ENCODE measurements at places on chromosomes 1 and 21.
A peak's percentile ranks its signal among the peaks of the same experiment; 100 is the strongest.

DNA sequence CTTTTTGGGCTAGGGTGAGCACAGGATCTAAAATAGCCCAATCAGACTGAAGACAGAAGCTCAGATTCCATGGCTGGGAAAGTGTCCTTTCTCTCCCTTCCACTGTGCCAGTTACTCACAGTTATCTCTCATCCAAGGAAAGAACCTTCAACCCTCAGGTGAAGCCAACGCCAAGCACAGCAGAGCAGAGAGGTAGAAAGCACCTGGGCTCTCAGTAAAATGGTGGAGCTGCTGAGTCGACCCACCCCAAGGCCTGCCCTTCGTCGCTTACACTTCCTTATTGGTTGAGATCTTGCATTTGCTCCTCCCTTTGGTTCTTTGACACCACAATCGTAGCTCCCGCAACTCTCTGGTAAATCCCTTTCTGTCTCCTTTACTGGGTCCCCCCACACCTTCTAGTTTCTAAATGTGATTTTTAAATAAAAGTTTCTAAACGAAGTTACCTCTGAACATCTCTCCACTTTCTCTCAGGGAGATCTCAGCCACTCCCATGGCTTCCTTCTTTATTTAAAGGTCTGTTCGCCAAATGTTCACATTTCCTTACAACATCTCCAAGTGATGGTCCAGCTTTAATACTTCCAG is 27.5 kb upstream of the SLC30A1 start:
- DNase-seq = peak; percentile 75

GRCh38 chr1:55993646-55994318 is 585.6 kb downstream of the PLPP3 start:
- DNase-seq = no peak

DNA sequence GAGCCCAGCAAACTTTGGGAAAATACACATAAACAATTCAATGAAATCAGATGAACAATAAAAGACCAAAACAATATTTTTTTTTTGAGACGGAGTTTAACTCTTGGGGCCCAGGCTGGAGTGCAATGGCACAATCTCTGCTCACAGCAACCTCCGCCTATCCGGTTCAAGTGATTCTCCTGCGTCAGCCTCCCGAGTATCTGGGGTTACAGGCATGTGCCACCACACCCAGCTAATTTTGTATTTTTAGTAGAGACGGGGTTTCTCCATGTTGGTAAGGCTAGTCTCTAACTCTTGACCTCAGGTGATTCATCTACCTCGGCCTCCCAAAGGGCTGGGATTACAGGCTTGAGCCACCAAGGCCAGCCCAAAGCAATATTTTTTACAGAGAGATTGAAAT is 1588.5 kb downstream of the BRINP3 start:
- no peak for DNase-seq

GRCh38 chr1:60765204-60765603 is 317.2 kb upstream of the NFIA start:
- peak; percentile 59 for DNase-seq

DNA sequence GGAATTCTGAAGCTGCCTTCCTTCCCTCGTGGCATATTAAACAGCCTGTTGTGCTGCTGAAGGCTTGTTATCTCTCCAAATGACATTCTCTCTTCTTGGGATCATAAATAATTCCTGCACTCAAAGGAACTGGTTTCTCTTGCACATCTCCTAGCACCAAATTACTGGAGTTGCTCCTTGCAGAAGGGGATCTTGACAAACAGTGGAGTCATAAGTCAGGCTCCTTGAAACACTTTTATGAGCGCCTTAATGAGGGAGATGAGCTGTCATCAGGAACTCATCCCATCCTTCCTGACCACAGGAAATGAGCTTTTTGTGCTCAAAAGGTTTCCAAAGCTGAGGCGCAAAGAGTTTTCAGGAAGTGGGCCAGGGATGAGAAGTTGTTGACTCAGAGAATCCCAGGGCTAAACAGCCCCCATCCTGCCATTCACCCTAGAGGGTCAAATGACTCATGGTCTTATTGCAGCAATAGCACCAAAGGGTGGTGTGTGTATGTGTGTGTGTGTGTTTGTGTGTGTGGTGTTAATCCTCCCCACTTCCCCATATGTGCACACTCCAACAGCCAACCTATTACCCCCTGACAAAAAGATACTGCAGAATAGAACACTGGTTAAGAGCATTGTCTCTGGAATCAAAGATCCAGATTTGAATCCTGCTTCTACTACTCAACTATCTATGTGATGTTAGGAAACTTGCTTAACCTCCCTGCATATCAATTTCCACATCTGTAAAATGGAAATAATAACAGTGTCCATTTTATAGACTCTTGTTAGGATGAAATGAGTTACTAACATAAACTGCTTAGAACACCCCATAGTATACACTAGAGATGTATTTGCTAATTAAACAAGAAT is 2.8 kb upstream of the PHC2 start:
- peak; percentile 95 for DNase-seq

- DNase-seq = peak; percentile 14
Measured at GRCh38 chr1:119715542-119715941, 3.8 kb downstream of the PHGDH start.

DNA sequence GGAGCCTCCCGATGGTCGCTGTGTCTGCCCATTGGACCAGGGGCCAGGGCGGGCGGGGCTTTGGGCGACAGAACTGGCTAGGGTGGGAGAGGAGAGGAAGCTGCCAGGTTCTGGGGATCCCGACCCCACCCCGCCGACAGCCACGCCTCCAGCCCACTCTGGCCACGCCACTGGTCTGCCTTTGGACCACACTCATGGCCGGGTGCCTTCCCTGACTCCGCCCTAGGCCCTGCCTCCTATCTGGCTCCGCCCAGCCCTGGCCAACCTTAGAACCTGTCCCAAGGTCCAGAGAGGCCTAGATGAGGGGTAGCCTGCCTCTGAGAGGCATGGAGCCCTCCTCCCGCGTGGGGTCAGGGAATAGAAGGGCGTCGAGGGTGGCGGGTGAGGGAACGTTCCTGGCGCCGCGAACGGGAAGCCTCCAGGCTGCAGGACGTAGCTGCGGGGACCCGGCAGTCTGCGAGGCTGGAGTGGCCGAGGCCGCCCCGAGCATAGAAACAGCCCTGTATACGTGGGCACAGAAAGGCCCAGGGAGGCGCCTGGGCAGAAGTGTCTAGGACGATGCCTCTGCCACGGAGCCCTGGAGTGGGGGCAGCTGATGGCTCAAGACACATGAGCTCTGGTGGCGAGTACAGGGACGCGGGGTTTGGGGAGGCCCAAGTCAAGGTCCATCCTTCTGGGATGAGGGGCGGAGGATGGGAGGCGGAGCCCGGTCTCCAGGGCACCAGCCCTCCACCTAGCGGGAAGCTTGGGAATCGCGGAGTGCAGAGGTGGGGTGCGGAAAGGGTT is 11.5 kb upstream of the COL16A1 start:
- peak; percentile 64 for DNase-seq

- DNase-seq = peak; percentile 54
Measured at GRCh38 chr1:222759451-222760035, 22.5 kb downstream of the FAM177B start.

DNA sequence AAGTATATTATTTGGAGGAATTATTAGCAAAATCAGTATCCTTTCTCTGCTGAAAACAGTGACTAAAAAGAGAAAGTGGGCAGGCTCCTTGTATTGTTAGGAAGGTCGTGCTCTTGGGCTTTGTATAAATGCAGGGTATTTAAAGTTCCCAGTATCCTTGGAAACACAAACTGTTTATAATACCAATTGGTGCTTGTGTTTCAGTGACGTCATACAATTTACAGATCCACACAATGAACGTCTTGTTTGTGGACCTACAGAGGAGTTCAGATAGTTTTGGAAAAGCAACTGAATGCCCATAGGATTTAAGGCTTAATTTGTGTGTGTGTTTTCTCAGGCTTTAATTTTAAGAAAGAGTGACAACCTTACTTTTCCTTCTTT is 168.2 kb downstream of the RASAL2 start:
- no peak for DNase-seq

GRCh38 chr1:215718575-215719287 is 151.6 kb downstream of the KCTD3 start:
- no peak for DNase-seq

GRCh38 chr1:214108097-214108446 is 120.3 kb downstream of the PROX1 start:
- DNase-seq = no peak

DNA sequence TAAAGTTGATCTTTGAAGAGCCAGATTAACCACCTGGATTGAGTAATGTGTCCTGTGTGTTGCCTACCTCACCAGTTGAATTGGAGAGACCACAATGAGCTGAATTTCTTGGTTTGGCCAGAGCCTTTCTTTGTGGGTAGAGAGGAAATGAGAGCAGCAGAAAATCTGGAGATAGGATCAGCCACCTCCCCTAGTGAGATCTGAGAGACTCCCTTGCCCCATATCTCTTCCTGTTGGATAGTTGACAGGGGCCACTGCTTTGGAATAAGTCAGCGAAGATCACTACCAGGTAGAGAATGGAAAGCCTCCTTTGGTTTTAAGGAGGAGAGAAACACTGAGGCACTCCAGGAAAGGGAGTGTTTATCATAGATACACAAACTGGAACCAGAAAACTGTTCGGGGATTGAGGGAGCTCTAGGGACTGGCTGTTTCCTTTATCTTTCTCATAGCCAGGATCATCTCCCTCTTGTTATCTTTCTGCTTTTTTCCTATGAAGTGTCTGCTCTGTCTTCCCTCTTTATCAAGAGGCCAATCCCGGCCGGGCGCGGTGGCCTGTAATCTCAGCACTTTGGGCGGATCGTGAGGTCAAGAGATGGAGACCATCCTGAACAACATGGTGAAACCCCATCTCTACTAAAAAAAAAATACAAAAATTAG is 21.3 kb upstream of the ZNF326 start:
- no peak for DNase-seq

DNA sequence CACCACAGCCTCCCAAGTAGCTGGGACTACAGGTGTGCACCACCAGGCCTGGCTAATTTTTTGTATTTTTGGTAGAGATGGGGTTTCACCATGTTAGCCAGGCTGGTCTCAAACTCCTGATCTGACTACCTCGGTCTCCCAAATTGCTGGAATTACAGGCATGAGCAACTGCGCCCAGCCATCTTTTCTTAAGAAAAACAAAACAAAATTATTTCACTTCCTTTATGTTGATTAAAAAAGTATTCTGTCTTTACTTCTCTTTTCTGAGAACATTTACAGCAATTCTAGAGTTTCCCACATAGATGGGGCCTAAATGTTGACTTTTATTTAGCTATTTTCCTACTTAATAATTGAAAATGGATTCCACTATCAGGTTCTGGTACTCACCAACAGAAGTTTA is 17.3 kb upstream of the TMEM183A start:
- DNase-seq = peak; percentile 29

GRCh38 chr1:245605480-245606156 is 450.8 kb downstream of the KIF26B start:
- no peak for DNase-seq

GRCh38 chr1:68811806-68812205 is 314.9 kb upstream of the DEPDC1 start:
- DNase-seq = no peak

- no peak for DNase-seq
Measured at GRCh38 chr1:231138236-231138635, 23.6 kb upstream of the TRIM67 start.

DNA sequence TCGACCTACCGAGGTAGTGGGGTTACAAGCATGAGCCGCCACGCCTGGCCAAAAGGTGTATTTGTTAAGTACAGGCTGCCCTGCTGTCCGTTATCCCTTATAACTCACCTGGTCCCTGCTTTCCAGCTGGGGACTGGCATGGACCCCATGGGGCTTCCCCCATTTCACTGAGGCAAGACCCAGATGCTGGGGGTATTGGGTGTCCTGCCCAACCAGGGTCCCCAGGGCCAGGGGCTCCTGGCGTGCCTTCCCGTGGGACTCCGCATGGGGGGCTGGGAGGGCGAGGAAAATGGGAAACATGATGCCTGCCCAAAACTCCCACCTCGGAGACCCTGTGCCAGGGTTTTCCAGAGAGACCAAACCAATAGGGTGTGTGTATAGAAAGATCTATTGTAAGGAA is 64.4 kb downstream of the FAAP20 start:
- DNase-seq = no peak

GRCh38 chr1:206573319-206573718 is 38.9 kb downstream of the EIF2D start:
- DNase-seq = peak; percentile 39

DNA sequence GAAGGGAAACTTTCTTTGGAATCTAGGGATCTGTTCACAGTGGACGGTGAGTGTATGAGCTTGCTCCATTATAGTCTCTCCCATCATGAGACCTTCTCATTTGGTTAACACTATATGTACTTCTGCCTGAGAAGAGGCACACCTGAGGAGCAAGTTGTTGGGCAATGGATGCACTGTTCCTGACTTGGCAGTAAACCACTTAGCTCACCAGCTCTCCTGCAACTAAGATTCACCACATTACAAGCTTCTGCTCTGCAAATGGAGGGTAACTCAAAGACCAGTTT is 10.2 kb downstream of the MACF1 start:
- no peak for DNase-seq
